ENCODE measurements at places on chromosomes 7 and 10.

GRCh38 chr10:4931587-4931986 is 31.6 kb upstream of the AKR1C1 start:
- DNase-seq, result peak; percentile 28

DNA sequence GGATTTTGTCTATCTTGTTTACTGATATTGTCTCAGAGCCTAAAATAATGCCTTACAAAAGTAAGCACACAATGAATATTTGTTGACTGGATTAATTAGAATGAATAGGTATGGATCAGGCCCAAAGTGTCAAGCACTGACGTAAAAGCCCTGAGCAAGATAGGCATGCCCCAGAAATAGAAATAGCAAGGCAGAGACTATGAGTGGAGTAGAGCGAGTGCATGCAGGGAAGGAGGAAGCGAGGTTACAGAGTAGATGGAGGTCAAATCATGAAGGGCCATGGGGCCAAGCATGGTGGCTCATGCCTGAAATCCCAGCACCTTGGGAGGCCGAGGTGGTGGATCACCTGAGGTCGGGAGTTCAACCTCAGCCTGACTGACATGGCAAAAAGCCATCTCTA is 51.6 kb upstream of the SFTPD start:
- DNase-seq, result no peak

- DNase-seq, result peak; percentile 84
Measured at GRCh38 chr7:79709574-79710409, 256.3 kb upstream of the MAGI2 start.

- no peak for DNase-seq
Measured at GRCh38 chr10:34498821-34499220, 316.3 kb downstream of the PARD3 start.

GRCh38 chr10:94286901-94287300 is 75.8 kb downstream of the NOC3L start:
- DNase-seq, result no peak

Data from M059J (cell line).